ENCODE measurements at places on chromosomes 13 and 19.

- peak; percentile 82 for DNase-seq
Measured at GRCh38 chr19:12953138-12953798, 3.8 kb downstream of the GADD45GIP1 start.

DNA sequence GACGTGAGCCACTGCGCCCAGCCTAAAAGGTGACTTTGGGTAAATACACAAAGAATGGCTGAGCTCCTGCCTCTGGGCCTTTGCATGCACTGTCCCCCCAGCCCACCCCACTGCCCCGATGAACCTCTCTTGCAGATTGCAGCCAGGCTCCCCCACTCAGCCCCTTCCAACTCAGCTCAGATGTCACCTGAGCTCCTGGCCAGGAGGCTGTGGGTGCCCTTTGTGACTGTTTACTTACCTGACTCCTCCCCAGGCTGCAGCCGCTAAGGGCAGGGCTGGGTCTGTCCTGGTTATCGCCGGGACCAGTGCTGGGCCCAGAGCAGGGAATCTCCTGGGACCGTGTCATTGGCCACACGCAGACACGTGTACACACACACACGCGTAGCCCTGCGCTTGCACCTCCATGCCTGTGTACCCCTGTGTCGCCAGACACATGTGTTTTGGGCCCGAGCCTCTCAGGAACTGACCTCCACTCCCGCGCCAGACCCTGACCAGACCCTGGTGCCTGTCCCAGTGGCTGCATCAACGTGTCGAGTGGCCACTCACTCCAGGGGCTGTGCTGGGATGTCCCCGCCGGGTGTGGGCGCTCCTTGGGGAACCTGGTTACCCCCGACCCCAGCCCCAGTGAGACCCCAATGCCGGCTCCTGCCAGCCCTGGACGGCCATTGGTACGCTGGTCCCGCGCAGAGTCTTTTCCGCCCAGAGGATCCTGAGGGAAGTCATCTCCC, 18.7 kb downstream of the EFNA2 start:
- DNase-seq = no peak

DNA sequence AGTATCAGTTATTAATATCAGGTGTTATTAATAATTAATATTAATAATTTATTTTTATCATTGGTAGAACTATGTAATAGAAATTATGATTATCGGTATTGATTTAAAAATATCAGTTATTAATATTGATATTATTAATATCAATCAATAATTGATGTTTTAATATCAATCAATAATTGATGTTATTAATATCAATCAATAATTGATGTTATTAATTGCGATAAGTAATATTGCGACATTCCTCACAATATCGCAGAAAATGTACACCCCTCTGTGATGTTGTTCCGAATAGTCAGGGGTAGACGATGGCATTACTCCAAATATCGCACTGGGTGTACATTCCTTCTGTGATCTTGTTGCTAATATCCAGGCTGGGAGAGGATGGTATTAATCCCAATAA, 3.7 kb upstream of the RGCC start:
- DNase-seq = no peak

GRCh38 chr19:50380751-50381151, 3.4 kb upstream of the POLD1 start:
- DNase-seq = no peak

- DNase-seq = no peak
Measured at GRCh38 chr13:25657157-25657556, 285.4 kb downstream of the ATP8A2 start.

DNA sequence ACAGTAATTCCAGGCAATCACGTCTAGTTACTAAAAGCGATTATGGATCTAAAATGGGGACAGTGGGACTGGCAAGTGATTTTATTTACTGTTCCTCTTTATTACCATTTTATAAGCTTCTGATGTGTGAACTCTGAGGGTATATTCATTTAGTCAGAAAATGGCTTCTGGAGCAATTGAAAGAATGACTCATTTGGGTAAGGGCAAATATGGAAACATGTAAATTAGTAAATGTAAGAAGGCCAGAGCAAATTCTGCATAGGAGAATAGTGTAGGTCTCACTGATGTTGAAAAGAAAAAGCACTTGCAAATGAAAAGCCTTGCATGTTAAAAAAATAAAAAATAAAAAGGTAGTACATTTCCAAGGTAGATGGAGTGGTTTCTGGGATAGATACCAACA, 262.2 kb downstream of the KLF5 start:
- no peak for DNase-seq

GRCh38 chr13:66237411-66238062, 992.6 kb downstream of the PCDH9 start:
- no peak for DNase-seq

DNA sequence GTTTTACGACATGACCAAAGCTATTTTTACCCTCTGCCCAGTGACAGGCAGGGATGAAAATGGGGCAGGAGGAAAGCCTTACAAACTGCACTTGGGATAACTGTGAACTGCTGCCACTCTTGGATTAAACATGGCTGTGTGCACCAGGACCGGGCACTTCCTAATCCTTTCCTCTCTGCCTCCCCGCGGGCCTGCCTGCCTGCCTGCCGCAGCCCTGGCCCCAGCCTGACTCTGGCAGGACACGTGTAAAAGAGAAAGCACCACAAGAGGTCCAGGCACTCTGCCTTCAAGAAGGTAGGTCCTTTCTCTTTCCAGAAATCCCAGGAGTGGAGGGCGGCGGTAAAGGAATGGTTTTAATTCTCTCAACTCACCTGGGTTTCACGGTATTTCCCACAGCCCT, 4.8 kb downstream of the TSHZ3 start:
- no peak for DNase-seq

DNA sequence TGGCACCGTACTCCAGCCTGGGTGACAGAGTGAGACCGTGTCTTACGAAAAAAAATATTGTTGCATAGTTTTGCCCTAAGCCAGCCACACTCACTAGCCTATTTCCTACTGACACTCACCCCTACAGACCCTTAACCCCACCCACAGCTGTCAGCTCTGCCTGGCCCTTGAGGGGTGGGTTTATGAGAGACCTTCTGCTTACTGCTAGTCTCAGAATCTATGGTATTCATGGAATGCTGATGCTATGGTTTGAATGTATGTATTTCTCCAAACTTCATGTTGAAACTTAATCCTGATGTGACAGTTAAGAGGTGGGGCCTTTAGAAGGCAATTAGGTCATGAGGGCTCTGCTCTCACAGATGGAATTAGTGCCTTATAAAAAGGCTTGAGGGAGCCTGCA, 79.2 kb upstream of the LRCH1 start:
- no peak for DNase-seq

DNA sequence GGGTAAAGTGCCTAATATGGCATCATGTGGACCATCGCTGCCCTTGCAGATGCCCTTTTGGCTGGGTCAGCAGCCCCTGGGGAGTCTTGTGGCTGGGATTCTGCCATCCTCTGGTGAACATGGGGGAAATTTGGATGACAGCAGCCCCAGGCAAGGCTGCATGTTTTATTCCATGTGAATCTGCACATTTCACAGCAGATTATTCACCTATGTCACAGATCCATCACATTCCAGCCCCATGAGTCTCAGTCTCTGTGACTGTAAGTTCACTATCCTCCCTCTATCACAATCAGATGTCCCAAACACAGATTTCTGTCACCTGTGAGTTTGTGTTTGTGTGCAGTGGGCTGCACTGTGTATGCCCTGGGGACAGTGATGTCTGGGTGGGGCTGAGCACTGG, 36.8 kb upstream of the PSG9 start:
- DNase-seq = no peak

All from NCI-H2171 (cell line).